Stomach (tissue), 19 donors: ENCODE measurements at places on chromosomes 13 and 19. TPM values are rescaled to one million over a fixed set of nuclear protein-coding genes. Genes with fewer than 3 reads are reported as not detected.

LILRA6 gene
- total RNA-seq: 0.37 TPM

KEAP1 gene
- 24.6 TPM for total RNA-seq

SMIM24 gene
- total RNA-seq: 4.0 TPM

NLRP9 gene
- total RNA-seq: not detected

ARHGAP45 gene
- 14.3 TPM for total RNA-seq

ZNF547 gene
- total RNA-seq: 1.7 TPM

ZSCAN18 gene
- 60.6 TPM for total RNA-seq

BEST2 gene
- 165 TPM for total RNA-seq

KLK15 gene
- total RNA-seq: not detected

APLP1 gene
- 76.5 TPM for total RNA-seq

DNA sequence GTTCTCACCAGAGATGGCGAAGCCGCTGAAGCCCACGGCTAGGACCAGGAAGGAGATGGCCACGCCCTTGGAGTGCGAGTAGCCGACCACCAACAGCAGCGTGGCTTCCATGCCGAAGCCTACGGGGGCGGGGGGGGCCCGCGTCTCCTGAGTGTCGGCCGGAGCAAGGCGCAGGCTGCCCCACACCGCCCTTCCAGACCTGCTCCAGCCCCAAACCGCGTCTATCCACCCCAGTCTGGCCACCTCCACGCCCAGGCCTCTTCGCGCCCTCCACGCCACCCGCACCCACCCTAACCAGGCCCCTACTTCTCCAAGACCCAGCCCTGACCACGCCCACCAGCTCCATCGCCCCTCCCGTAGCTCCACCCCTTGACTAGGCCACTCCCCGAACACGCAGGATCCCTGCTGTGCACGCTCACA, 6.2 kb downstream of the GFY start:
- no peak overlapping the region for H3K27ac ChIP-seq
- no peak for DNase-seq
- no peak overlapping the region for H3K4me3 ChIP-seq
- no peaks in the 10 kb centered on the region for H3K36me3 ChIP-seq
- peaks cover 19% of the 10 kb centered on the region for H3K4me1 ChIP-seq
- H3K27me3 ChIP-seq: peaks cover 100% of the 10 kb centered on the region

- H3K27ac ChIP-seq: no peak overlapping the region
- no peaks in the 10 kb centered on the region for H3K36me3 ChIP-seq
- no peaks in the 10 kb centered on the region for H3K4me1 ChIP-seq
- no peak overlapping the region for H3K4me3 ChIP-seq
Measured at GRCh38 chr13:97194479-97194878, 27.7 kb upstream of the MBNL2 start.

GRCh38 chr13:53336441-53337160, 308.0 kb downstream of the OLFM4 start:
- no peak overlapping the region for H3K27ac ChIP-seq
- no peaks in the 10 kb centered on the region for H3K27me3 ChIP-seq
- no peak for DNase-seq
- no peak overlapping the region for H3K4me3 ChIP-seq

DNA sequence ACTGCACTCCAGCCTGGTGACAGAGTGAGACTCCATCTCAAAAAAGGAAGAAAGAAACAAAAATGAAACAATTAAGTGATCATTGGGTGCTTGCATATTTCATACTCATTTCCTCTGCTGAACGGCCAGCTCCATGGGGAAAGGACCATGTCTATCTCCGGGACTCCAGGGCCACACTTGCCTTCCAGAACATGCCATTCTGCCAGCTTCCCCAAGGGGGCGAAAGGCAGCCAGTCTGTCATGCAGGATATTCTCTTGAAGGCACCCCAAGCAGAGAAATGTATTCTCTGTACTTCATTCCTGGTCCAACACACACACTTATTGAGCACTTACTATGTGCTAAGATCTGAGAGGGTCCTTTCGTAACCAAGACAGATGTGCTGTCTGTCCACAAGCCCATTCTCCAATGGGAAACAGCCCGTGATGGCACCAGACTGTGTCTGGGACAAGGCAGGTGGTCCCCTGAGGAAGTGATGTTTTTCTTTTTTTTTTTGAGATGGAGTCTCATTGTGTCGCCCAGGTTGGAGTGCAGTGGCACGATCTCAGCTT, 10.2 kb upstream of the CARM1 start:
- no peak overlapping the region for H3K4me3 ChIP-seq
- H3K27me3 ChIP-seq: no peaks in the 10 kb centered on the region
- no peak overlapping the region for H3K27ac ChIP-seq
- DNase-seq: peak; percentile 42
- H3K36me3 ChIP-seq: no peaks in the 10 kb centered on the region

GRCh38 chr13:27860743-27861142, 59.1 kb upstream of the PDX1 start:
- peaks cover 86% of the 10 kb centered on the region for H3K27me3 ChIP-seq
- H3K4me1 ChIP-seq: no peaks in the 10 kb centered on the region
- no peaks in the 10 kb centered on the region for H3K36me3 ChIP-seq
- H3K27ac ChIP-seq: no peak overlapping the region
- no peak for DNase-seq

DNA sequence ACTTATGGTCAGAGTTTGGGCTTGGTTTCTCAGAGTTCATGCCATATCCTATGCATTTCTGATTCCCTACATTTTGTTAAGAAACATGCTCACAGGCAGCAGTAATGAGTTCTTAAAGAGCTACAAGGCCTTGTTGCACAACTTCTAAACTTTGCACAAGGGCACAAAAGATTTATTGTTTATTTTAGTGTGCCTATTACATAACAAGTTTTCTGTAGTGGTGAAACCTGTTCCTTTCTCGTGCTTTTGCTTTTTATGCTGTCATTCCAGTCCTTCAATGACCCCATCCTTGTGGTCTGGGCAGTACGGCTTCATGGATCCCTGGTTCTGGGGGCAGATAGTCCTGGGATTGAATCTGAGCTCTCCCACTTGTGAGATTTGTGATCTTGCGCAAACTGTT, 17.8 kb downstream of the ZNF507 start:
- H3K36me3 ChIP-seq: peaks cover 15% of the 10 kb centered on the region
- no peak overlapping the region for H3K4me3 ChIP-seq
- DNase-seq: peak; percentile 77
- no peaks in the 10 kb centered on the region for H3K27me3 ChIP-seq
